NCI-H1417 treated with DMSO at 0.1 percent for 48 hours (cell line): ENCODE measurements at places on chromosomes 1 and 21.

DNA sequence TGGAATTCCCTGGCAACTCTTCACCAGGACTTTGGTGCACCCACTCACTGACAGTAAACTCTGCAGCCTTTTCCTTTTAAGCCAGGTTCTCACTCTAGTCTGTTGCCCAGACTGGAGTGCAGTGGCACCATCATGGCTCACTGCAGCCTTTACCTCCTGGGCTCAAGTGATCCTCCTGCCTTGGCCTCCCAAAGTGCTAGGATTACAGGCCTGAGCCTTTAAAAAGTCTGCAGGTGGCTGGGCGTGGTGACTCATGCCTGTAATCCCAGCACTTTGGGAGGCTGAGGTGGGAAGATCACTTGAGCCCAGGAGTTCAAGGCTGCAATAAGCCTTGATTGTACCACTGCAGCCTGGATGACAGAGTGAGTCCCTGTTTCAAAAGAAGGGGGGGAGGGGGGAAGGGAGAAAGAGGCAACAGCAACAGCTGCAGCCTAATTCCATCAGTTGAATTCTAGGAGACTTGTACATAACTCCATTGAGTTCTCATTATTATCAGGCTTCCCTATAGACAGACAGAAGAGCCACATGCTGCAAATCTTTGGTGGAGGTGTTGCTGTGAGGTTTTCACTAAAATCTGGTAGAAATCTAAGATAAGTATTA lies 8.1 kb upstream of the HNRNPR start:
- DNase-seq: no peak

DNA sequence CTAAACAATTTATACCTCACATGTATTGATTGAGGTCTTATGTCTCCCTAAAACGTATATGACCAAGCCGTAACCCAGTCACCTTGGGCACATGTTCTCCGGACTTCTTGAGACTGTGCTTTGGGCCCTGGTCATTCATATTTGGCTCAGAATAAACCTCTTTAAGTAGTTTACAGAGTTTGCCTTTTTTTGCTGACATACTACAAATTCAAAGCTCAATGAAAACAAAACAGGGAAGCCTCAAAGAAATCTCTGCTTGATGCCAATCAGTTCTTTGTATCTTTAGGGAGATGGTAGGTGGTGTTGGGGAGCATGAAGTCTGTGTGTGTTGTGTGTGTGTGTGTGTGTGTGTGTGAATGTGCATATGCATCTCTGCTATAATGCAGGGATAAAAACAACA lies 247.0 kb downstream of the KCNJ6 start:
- no peak for DNase-seq

DNA sequence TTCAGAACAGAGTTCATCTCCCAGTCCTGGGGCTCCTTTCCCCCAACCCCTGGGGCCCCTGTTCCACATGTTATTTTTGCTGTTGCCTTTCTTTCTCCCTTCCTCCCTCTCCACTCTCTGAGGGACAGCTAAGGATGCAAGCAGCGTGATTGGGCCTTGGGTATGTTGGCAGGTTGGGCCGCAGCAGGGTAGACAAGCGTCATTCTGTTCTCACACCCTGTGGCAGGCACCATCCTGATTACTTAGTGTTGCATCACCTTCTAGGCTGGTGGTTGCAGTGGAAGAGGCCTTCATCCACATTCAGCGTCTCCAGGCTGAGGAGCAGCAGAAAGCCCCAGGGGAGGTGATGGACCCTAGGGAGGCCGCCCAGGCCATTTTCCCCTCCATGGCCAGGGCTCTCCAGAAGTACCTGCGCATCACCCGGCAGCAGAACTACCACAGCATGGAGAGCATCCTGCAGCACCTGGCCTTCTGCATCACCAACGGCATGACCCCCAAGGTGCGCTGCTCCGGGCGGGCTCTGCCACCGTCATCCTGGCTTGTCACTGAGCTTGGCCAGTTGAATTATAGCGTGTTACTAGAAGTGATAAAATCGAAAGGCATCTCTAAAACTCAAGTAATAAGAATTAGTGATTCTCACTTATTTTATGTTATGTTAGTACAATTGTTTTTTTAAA lies 43.4 kb downstream of the VANGL1 start:
- DNase-seq: no peak

DNA sequence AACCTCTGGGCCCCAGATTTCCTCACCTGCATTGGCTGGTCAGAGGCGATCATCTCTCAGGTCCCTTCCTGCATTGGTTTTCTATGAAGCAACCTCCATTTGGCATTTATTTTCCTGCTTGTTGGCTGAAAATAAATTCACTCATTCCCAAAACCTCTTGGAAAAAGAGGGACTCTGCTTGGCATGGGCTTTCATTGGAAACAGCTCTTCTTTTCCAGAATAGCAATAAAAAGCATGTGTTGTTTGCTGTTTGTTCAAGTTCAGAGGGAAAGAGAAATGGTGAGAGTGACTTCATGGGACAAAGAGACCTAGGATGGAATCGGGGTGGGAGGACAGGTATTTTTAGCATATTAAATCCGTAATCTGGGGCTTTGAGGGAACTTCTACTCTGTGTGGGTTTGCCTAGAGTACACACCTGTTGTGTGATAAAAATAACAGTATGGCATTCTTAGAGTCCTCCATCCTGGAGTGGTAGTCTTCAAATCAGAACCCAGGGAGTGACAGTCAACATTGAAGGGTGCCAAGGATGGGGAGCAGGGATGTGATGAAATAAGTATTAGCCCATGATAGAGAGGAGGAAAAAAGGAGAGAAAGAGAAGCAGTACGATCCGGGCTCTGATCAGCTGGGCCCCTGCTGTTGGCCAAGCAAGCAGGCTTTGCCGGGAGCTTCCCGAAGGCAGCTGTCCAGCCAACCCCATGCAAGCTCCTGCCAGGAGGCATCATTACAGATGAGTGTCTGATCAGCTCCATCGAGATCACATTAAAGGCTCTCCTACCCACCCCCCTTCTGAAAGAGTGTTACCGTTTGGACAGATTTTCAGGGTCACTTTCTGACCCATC lies 131.9 kb upstream of the NFIA start:
- DNase-seq: no peak

GRCh38 chr1:226732856-226733291 lies 6.2 kb downstream of the ITPKB start:
- DNase-seq: no peak

DNA sequence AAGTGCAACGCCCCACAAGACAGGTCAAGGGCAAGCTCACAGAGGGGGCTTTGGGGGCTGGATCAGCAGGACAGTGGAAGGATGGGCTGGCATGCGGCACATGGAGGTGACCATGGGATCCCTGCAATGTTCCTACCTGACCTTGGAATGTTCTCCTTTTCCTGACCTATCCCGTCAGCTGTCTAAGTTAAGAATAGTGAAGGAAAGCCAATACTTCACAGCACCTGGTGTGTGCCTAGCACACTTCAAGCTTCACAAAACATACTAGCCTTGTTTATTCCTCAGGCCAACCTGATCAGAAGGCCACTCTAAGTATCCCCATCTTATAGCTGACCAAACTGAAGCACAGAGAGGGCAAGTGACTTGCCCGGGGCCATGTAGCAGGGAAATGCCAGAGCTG lies 31.2 kb downstream of the LRRC38 start:
- DNase-seq: no peak

DNA sequence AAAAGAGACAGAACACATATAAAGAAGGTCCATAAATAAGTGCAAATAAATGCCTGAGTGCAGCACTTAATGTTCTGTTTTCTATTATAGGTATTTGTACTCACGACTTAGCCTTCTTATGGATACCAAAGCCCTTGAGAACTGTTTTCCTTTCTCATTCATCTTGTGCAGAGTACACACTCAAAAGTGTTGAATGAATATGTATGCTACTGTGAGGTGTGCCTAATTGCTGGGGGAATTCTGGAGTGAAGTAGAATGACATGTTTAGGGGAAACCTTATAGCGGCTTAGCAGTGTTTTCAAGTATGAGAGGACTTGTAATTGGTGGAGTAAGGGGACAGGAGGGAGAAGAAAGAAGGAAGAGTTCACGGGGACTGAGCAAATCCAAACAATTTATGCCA lies 157.6 kb downstream of the CACNA1E start:
- DNase-seq: no peak

DNA sequence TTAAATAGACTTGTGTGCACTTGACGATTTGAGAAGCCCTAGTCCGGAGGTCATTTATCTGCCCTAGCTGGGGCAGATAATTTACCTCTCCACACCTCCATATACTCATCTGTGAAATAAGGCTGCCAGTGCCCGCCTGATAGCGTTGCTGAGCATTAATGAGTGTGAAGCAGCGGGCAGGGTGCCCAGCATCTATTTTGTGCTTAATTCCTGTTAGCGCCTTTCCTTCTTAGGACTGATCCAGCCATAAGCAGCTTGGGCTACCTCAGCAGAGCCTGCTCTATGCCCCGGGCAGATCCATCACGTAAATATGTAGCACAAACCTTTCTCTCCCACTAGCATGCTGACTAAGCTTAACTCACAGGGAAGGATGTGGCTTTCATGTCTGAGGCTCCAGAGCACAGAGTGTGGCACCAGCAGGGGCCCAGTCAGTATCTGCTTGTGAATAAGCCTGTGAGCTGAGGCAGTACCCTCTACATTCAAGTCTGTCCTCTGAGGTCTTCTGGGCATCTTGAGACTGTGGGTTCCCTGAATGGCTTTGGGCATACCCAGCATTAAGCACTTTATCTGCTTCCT lies 21.5 kb upstream of the RNF187 start:
- DNase-seq: no peak

DNA sequence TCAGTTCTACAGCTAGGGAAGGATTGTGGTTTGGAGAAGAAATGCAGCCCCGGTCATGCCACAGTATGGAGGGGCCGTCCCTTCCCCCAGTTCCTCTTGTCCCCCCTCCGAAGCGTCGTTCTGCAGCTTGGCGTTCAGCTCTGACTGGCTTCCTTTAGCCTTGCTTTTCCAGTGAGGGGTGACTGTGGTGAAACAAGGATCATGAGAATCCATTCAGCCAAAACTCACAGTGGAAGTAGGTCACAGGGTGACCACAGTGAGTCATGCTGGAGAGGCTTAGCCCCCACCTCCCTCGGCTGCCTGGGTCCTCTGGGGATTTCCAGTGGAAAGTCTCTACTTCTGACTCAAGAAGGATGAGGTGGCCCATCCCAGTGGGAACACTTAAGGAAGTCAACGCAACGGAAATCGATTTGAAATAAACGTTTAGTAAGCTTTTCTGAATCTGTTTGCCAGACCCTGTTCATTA lies 37.3 kb upstream of the COL6A2 start:
- no peak for DNase-seq

GRCh38 chr1:67847466-67847865 lies 14.2 kb upstream of the GNG12 start:
- DNase-seq: no peak

DNA sequence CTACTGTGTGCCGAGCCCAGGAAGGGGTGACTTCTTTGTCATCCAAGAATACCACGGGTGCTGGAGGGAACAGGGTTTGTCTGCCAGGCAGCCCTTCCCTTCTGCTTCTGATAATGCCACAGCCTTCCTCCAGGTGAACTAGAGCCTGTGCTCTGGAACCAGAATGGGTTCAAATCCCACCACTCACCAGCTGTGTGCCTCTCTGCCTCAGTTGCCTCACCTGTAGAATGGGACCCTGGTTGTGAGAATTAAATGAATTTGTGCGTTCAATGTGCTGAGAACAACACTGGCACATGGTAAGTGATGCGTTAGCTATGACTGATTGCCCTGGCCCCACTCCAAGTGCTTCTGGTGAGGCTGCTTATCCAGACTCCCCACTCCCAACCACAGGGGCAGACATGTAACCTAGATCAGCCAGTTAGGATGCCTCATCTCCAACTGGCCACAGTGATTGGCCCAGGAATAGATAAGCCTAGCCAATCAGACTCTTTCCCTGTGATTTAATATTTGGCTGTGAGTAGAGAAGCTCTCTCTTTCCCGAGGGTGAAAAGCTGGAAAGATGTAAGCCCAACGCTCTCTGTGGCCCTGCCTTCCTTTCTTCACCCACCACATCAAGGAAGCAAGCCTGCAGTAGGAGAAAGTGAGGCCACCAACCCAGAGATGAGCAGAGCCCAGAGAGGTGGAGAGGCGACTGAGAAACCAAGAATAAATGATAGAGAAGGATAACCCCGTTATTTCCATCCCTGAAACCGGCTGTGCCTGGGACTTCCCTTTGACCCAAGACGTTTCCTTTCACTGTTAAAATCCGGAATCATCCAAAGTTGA lies 20.8 kb upstream of the LAPTM5 start:
- no peak for DNase-seq

- no peak for DNase-seq
Measured at GRCh38 chr1:219697682-219698081, 84.8 kb upstream of the ZC3H11B start.

DNA sequence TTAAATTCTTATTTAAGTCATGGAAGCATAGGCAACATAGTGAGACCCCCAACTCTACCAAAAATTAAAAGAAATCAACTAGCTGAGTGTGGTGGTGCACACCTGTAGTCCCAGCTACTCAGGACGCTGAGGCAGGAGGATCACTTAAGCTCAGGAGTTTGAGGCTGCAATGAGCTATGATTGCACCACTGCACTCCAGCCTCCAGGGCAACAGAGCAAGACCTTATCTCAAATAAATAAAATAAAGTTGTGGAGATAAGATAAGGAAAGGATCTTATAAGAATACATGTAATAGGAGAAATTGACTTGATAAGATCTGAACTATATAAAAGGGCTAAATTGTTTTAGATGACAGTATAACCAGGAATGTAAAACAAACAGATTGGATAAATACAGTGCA lies 2.3 kb upstream of the BATF3 start:
- no peak for DNase-seq

DNA sequence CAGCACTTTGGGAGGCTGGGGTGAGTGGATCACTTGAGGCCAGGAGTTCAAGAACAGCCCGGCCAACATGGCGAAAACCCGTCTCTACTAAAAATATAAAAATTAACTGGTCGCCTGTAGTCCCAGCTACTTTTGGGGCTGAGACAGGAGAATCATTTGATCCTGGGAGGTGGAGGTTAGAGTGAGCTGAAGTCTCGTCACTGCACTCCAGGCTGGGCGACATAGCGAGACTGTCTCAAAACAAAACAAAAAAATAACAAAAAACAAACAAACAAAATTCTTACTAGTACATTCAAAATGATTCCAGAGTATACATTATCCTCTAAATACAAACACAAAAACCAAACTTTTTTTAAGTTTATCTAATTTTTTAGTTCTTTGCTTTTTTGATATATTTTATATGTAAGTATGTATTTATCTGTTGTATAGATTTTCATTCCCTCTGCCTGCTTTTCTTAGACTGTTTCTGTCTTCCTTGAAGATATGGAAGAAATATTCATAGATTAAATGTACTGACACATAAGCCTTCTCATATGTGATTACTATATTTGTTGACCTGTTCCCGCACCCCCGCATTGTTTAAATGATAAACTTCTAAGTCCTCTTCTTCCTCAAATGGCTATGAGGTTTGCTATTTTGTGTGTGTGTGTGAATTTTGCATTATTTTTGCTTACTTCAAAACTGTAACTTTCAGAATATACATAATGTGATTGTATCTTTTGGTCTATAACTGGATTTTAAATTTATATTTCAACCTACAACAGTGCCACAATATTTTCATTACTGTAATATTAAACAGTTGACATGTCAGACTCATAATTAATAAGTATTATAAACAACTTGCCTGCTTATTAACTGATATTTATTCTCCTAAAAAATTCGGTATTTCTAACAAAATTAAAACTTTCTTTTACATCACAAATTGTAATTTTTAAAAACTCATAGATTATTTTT lies 1674.1 kb upstream of the B3GALT2 start:
- DNase-seq: no peak

GRCh38 chr1:41749991-41750745 lies 168.6 kb downstream of the HIVEP3 start:
- DNase-seq: no peak
